Renal pelvis (tissue), 12 donors: ENCODE measurements at places on chromosomes 6 and 20.

- DNase-seq = no peak
Measured at GRCh38 chr6:144185133-144185836, 35.0 kb downstream of the STX11 start.

DNA sequence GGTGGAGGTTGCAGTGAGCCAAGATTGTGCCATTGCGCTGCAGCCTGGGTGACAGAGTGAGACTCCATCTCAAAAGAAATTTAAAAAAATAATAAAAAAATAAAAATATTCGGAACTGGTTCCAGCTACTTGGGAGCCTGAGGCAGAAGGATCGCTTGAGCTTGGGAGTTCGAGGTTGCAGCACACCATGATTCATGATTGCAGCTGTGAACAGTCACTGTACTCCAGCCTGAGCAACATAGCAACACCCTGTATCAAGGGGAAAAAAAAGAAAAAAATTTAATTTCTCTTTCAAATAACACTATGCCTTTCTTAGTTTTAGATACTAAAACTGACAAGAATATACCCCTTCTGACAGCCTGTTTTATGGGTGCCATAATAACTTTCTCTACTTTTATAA is 10.5 kb downstream of the KDM1B start:
- no peak for DNase-seq

GRCh38 chr6:85679445-85680123 is 36.9 kb upstream of the SYNCRIP start:
- DNase-seq = no peak

DNA sequence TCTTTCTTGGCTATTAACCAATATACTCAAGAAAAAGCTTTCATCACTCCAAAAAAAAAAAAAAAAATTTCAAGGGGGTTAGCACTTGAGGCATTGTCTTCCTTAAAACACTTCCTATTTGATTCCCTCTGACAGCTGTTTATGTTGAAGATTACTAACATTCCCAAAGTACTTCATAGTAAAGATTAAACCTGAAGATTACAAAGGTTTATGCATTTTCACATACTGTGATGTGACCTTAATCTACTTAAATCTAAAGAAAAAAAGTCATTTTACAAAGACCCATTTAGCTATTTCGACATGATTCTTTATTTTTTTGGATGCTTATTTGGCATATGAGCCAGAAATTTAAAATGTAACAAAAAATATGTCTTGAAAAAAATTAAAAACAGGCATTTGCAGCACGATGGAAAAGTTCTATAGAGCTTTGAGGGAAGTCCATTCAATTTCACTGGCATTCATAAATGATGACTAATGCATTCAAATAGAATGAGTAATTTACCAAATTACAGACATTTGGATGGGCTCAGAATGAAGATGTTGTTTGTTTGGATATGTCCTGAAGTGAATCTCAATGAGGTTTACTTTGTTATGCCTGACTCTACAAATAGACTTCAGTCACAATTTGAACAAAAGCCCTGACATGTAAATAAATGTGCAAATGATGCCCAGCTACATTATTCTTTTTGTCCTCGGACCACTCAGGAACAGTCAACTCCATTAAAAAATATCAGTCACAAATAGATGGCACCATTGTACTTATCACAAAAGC is 674.6 kb upstream of the MARCKS start:
- DNase-seq = no peak

GRCh38 chr6:97399208-97399607 is 116.2 kb upstream of the MMS22L start:
- DNase-seq = no peak

GRCh38 chr6:404685-405423 is 13.3 kb downstream of the IRF4 start:
- no peak for DNase-seq

GRCh38 chr20:57259938-57260921 is 6.2 kb downstream of the BMP7 start:
- no peak for DNase-seq

DNA sequence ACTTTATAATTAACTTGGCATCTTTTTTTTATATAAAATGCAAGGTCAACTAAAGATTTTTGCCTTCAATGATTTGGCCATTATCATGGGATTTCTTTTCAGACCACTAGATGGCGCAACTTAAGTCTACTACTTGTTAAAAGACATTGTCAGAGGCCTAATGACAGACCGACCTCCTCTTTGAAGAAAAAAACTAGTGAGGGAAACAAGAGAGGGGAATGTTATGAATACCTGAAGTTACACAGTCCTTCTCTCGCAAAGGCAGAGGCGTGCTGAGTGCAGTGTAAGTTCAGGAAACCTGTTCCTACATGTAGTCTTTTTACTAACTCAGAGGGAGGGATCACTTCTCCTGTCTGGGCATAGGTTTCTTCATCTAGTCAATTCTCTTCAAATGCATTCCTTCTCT is 9.3 kb downstream of the TRAPPC3L start:
- DNase-seq = no peak

DNA sequence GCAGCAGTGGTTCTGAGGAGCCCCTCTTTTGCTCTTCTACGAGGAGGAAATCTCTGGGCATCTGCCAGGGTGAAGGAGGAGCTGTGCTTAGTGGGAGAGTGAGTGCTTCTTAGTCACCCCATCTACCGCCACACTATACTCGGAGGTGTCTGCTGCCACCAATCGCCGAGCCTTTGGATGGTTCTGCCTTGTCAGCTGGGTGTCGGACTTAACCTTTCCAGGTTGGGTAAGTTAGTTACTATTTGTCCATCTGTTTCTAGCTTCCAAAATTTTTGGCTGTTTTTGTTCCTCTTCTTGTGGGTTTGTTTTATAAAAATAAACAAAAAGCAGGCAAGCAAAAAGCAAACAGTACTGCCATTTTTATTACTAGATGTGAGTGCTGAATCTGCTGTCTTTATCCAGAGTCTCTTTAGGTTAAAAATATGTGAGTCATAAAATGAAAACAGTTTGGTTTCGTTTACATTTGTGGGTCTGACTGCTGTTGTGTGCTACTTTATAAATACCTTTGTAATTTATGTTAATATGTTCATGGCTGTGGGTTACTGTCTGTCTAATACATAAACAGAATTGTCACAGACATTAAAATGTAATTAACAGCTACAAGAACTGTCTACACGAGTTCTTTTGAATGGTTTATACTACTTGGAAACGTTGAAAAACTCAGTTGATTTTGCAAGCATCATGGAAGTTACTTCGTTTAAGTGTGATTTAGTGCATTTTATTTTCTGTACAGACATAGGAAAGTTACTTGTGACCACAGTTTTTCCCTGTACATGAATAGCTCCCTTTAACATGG is 89.2 kb downstream of the ARID1B start:
- DNase-seq = no peak

GRCh38 chr6:51257938-51258337 is 439.3 kb downstream of the TFAP2B start:
- DNase-seq = no peak

DNA sequence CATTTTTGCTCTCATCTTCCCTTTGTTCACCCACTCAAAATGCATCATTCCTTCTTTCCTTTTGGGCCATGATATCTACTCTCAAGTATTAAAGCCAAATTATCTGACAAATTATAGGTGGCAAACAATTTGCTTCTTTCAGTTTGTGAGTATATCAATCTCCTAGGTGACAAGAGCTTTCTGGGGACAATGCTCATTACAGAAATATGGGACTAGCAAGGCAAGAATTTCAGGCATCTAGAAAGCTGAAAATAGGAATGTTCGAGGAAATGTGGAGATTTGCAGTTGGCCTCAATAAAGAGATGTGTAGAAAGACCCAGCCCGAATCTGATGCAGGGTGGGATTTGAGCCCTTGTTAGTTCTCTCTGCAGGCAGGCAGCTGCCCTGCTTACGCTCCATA is 71.8 kb downstream of the ALDH8A1 start:
- no peak for DNase-seq

GRCh38 chr6:105795366-105795765 is 290.8 kb upstream of the PRDM1 start:
- DNase-seq = no peak

DNA sequence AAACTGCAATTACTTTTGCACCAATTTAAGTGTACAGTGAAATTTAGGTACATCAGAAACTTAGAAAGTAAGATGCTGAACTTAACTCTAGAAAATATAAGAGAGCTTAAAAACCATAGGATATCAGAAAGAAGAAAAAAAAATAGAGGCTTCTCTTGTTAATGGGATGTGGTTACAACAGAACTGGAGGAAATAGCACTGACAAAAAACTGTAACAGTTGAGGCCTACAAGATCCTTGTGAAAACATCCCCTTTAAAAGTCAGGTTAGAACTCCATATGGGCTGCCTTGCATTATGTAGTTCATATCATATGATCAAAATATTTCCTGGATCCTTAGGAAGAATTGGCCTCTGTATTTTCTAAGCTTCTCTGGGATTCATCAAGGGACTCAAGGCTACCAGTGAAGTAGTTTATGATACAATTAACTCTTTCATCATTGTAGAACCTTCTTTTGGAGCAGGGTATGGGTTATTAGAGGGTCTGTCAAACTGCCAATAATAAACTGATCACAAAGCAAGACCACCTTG is 24.8 kb downstream of the MTCL3 start:
- no peak for DNase-seq
